Stimulated activated CD8-positive, alpha-beta memory T cell treated with anti-CD3 and anti-CD28 coated beads, Interleukin-2, amount 100 ng/mL, for 48 hours (primary cell): ENCODE measurements at places on chromosomes 2 and 18.

DNA sequence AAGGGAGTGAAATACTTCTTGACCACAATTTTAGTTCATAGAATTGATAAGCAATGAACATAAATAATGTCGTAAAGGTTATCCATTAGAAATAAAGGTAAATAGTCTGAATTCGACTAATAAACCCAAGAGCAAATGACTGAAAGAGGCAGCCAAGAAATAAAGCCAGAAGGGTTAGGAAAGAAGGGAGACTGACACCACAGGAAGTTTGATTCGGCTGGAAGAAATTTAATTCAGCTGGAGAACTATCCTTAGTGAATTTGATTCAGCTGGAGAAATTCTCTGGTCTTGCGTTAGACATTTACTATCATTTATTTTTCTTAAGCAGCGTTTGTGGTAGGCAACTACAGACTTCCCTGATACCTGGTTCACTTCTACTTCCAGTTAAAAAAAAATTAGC is 429.6 kb downstream of the PID1 start:
- no peak for DNase-seq

DNA sequence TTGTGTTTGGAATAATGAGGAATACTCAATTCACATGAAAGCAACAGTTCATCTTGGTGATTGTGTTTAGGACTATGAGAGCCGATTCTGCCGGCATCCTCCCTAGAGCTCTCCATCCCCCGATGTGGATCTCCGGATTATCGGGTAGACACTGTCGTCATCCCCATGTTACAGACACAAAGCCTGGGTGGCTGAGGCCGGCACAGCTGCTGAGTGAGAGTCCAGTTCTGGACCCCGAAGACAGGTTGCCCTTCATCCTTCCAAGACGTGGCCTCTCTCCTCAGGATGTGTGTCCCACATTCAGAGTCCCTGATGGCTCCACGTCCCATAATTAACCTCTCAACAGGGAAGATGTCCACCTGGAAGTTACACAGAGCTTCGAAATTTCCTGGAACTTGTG is 129.3 kb downstream of the HDAC4 start:
- DNase-seq = no peak

DNA sequence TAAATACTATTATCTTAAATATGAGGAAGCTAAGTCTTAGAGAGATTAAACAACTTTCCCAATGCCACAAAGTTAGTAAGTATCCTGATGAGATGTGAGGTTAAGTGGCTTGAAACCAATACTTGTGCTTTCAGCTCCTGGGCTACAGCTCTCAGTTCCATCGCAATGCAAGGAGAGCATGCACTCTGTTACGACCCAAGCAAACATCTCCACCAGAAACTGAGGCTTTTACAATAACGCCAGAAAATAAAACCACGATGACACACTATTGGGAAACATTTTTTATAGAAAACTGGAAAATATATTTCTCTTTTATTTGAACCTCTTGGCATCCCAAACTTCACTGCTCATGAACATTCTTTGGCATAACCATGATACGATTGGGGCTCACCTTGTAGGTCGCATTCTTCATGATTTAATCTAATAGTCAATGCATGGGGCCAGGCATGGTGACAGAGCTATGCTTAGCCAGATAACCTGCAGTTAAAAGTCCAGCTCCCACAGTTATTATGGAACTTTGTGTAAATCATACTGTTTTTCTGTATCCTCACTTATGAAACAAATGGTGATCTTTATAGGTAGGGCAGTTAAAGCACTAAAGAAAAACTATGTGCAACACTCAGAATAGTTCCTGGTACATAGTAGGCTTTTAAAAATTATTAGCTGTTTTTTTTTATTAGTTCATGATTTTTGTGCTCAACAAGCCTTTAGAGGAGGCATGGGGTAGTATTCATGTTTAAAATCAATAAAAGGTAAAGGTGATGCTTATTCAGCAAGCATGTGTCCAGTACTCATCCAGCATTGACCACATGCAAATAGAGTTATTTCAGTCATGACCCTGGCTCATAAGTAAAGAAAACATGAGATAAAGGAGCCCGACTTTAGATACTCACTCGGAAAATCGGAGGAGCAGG is 238.3 kb upstream of the TRIB2 start:
- DNase-seq = no peak

- DNase-seq = no peak
These were observed 68.8 kb upstream of the TMEM200C start for GRCh38 chr18:5964108-5964507.

GRCh38 chr2:43047187-43047780 is 179.1 kb downstream of the ZFP36L2 start:
- DNase-seq = no peak

GRCh38 chr2:66521291-66521922 is 86.5 kb downstream of the MEIS1 start:
- DNase-seq = no peak

DNA sequence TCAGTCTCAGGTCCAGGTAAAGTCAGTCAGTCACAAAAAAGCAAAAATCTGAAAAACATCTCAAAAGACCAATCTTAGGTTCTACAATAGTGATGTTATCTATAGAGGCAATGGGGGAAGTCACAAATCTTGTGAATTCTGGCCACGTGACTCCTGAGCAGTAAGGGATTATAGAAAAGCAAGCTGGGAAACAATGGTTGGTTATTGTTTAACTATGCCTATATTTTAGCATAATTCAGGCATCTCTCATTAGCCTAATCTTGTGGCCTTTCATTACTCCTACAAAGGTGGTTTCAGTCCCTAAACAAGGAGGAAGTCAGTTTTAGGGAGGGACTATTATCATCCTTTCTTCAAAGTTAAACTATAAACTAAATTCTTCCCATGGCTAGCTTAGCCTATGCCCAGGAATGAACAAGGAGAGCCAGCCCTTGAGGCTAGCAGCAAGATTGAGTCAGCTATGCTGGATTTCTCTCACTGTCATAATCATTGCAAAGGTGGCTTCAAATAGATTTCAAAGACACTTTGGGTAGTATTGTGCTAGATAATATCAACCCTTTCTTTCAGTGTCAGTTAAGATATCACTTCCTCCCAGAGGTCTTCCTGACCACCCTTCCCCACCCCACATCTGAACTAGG is 56.4 kb upstream of the ITGA6 start:
- no peak for DNase-seq

DNA sequence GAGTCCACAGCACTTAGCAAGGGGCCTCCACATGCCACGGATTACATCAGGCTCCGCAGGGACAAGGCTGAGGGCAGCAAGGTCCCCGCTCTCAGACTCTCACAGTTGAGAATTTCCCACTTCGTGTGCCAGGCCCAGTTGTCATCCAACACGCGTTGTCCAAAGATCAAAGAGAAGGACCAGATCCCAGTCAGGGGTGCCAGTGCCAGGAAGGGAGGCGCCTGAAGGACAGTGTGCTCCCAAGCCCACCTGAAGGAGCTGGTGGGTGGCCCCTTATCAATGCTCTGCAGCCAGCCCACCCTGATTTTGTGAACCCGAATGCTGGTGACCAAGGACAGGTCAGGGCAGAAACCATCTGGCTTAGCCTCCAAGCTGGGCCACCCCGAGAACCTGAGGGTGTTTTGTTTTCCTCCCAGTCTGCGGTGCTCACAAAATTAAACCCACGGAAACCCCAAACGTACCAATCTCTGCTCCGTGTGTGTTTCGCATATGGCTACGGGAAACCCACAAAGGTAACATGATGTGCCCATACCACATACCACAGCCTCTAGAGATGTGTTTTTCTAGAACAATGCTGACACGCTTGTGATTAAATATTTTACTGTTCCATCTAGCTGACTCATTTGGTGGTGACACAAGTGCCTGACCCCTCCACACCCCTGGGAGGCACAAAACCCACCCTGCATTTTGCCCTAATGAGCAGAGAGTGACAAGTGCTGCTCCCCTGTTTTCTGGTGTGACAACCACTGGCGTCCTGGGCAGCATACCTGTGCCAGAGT is 24.5 kb downstream of the CRACDL start:
- DNase-seq = no peak

DNA sequence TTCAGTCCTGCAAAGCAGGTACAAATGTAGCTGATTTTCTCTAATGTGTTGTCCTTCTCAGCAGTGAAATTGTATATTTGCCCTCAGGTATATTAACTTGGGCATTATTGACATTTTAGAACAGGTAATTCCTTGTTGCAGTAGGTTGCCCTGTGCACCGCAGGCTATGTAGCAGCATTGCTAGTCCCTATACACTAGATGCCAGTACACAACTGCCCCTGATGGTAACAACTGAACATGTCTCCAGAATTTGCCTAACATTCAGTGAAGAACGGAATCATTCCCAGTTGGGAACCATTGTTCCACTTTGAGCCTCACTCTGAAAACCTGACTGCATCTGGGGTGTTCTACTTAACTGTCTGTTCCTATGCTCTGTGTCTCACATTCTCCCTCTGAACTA is 23.1 kb upstream of the TFPI start:
- DNase-seq = no peak

DNA sequence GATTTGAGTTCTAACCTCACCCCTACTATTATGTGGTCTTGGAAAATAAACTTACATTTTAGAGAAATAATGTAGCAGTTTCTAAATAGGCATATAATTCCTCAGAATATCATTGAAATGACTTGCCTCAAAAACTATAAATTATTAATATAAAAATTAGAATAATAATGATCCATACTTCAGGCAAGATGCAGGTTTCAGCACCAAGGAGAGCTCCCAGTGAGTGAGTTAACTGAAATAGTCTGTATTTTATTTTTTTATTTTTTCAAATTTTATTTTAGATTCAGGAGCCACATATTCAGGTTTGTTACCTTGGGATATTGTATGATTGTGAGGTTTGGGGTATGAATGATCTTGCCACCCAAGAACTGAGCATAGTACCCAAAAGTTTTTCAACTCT is 472.2 kb upstream of the DCC start:
- no peak for DNase-seq

DNA sequence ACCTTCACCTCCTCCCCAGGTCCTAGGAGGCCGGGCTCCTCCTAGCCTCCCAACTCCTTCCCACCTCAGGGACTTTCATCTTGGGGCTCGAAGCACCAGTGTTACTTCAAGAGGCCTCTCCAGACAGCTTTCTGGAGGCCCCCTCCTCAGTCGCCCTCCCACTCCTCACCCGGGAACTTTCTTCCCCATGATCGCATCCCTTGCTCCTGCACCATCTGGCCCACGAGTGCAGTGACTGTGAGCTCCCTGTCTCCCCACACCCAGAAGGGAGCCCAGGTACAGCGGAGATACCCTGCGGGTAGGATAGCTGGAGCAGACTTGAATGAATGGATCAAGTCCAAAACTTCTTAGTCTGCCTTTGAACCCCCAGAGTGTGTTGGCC is 6.1 kb downstream of the ERFE start:
- DNase-seq = no peak

DNA sequence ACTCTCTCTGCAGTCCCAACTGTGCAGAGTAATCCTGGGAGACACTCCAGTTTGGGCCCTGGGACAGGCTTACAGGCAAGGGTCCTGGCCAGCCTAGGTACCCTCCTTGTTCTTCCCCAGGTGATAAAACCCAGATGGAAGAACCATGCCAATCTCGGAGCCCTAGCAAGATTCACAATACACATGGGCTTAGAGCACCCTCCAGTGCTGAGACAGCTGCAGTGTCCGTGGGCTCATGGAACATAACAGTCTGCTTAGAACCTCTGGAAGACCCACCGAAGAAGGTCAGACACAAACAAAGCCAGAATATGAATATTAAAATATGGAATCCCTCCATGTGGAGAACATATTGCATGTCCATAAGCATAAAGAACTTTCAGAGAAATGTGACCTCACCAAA is 568.1 kb downstream of the KCNJ3 start:
- DNase-seq = no peak

DNA sequence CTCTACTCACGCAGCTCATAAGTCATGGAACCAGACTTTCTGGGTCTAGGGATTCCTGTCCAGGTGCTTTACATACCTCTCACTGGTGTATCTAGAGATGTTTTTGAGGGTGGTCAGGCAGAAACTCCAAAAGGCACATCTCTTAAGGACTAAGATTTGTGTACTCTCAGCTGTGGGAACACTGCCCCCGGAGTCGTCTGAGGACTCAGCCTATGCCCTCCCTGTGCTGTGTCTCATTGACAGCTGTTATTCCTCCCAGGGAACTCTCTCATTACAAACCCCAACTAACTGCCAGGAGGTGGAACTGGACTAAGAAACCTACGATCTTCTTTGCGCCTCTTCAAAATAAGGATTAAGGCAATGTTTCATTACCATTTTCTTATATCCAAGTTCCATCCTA is 293.9 kb upstream of the DLGAP1 start:
- no peak for DNase-seq

GRCh38 chr2:64655873-64656272 is 2.2 kb upstream of the SERTAD2 start:
- DNase-seq = no peak

GRCh38 chr2:108604196-108604595 is 69.9 kb downstream of the LIMS1 start:
- DNase-seq = no peak

DNA sequence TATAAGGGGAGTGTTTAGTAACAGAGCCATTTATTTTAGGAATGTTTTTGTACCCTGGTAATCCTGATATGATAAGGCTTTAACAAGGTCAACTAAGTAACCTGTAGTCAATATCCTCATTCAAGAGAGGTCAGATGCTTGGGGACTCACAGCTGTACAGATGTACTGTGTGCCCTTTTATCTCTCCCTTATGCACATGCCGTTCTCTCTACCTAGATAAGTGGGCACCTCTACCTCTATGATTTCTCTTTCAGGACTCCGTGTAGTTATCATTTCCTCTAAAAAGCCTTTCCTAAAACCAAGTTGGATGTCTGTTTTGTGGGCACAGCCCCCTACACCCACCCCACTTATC is 132.4 kb downstream of the BCL2 start:
- DNase-seq = no peak

DNA sequence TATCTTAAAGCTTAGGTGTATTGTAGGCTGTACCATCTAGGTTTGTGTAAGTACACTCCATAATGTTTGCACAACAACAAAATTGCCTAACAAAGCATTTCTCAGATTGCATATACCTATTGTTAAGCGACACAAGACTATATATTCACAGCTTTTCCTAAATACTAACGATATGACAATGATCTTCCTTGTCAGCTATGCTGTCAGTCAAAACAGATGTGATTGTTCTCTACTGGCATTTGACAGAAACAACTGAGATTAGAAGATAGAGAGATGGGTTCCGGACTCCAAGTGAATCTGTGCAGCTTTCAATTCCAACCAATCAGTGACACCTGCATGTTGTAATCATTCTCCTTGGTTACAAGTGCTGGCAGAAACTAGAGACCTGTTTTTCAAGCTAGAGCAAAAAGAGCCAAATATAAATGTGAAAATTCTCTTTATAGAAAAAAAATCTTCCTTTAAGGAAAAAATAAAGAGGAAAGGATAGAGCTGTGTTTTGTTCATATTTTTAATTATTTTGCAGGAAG is 1232.3 kb upstream of the SLC39A10 start:
- no peak for DNase-seq
